ENCODE measurements at places on chromosomes 13 and 19. TPM values are rescaled to one million over a fixed set of nuclear protein-coding genes. Genes with fewer than 3 reads are reported as not detected.

DNA sequence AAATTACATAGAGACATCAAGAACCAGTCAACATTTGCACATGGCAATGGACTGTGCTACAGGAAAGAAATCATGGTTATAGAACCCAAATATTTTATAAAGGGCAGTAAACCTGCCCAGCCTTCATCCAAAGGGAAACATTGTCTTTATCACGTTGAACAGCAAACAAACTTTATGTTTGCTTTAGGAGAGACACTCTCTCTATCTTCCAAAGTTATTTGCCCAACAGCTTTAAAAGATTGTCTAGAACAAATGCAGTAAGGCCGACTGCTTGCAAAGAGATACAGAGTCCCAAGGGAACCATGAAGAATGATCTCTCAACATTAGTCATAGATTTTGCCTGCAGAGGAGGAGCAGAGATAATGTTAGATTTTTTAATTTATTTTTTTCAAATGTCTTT, 1323.5 kb upstream of the SLC10A2 start:
- DNase-seq: no peak

GRCh38 chr13:48486362-48486761, 46.5 kb downstream of the RCBTB2 start:
- no peak for DNase-seq

DNA sequence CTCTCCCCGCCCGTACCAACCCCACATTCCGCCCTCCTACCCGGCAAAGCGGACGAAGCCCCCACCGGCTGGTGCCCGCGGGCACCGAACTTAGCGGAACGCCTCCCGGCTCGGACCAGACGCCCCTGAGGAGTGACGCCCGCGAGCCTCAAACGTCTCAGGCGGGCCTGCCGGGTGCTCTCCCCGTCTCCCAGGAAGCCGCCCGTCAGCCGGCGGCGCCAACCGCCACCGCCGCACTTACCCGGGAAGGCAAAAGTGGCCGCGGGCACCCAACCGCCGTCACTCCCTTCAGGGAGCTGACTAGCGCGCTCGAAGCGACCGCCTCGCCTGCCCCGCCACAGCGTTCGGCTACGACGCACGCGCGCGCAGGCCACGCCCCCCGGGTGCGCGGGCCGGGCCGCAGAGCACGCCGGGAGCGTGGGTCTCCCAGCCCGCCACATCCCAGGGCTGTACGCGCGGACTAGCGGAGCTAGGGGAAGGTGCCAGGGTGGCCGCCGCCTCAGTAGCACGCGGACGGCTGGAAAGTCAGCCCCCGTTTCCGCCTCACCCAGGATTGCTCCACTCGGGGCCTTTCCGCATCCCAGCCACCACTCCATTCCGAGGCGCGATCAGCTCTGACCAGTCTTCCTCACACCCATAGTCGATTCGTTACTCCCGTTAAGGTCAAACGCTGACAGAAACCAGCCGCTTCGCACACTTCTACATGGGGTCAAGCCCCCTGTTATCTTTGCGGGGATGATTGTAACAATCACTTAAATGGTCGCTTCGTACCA, at the start of gene TEX30:
Gene TEX30, minus strand, starts transcription at position 346 of the 773 bp plus-strand sequence. CDS start 3,760 bp downstream, outside the sequence.
- DNase-seq: peak; percentile 89

DNA sequence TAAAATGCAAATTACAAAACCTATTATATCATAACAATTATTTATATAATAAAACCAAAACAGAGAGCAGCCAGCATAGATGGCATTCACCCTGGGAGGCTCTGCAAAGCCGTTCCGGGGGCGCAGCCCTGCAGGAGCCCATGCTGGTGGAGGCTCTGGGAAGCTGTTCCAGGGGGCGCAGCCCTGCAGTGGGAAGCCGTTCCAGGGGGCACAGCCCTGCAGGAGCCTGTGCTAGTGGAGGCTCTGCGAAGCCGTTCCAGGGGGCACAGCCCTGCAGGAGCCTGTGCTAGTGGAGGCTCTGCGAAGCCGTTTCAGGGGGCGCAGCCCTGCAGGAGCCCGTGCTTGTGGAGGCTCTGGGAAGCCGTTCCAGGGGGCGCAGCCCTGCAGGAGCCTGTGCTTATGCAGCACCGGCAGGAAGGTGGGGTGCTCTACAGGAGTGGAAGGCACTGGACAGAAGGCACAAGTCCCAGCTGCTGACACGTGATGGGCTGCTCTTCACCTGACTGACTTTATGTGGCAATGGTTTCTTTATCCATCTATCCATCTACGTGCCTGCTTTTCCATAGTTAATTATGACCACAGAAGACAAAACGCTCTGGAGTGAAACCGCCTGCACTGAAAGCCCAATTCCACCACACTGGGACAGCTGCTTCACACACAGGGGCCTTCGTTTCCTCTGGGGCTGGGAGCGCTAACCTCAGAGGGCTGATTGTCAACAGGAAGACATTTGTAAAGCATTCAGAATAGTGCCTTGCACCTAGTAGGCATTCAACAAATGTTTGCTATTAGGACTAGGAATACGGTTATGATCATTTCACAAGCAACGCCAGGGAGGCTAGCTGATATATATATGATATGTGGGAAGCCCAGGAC, 23.7 kb downstream of the PCID2 start:
- DNase-seq: no peak

GRCh38 chr19:46834121-46834520, 16.5 kb downstream of the AP2S1 start:
- DNase-seq: no peak

GRCh38 chr19:16788479-16788878, 40.7 kb upstream of the SIN3B start:
- no peak for DNase-seq

DNA sequence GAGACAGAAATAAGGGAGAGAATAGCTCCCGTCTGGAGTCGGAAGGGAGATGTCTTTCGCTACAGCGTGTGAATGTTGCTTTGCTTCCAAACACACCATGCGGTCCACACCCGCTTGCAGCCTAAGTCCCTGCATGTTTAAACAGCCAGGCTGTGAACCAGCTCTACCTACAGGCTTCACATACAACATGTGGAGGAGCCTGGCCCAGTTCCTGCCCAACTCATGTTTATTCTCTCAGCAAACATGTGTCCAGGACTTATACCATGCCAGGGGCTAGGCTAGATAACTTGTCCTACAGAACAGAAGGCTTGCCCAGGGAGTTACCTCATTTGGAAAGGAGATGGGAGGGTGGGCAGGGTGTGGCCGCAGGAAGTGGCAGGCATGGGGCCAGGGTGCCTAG, 181.5 kb downstream of the FOXO1 start:
- DNase-seq: no peak

- DNase-seq: no peak
Observed at GRCh38 chr13:98415326-98416070, 161.4 kb downstream of the STK24 start.

DNA sequence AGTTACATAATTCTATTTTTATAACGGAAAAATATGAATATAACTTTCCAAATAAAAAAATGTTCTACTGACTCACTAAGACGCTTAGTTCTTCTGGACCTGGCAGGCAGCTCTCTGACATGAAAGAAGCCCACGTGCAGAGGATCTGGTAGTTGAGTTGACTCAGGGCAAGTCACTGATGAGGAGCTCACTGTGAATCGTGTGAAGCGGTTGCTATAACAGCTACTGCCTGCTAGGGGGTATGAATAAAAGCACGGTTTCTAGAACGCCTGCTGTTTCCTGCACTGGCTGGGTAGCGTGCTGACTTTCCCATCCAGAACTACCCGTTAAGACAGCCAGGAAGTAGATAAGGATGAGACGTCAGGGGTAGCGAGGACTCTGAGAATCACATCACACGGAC, 54.7 kb upstream of the WASF3 start:
- DNase-seq: peak; percentile 50

GRCh38 chr19:13097033-13097462, 5.6 kb downstream of the LYL1 start:
- no peak for DNase-seq

DNA sequence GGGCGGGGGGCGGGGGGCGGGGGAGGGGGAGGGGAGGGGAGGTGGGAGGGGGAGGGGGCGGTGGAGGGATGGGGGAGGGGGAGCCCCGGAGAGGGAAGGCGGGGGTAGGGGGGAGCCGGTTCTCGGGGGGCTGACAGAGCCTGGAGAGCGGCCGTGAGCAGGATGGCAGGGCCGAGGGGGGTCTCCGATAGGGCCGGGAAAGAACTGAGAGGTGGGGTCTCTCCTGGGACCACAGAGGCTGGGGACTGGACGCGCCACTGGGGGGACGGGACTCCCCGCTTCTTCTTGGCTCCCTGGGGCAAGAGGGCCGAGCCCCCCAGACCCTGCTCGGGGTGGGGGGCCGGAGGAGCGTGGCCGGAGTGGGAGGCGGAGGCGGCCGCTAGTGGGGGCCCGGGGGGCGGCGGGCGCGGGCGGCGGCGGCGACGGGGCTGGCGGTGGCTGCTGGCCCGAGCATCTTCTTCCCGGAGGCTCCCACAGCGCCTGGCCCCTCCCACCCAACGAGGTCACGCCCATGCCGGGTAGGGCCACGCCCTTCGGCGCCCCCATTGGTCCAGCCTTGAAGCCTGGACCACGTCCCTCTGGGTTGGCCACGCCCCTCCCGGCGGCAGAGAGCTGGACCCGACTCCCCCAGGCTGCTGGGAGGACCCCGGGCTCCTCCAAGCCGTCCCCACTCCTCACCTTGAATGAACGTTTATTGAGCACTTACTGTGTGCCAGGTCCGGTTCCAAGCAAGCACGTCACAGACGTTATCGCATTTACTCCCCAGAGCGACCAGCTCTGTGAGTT, at the start of gene NOVA2:
Gene NOVA2, minus strand, starts transcription at position 313 of the 786 bp plus-strand sequence. CDS start 514 bp downstream, outside the sequence.
- peak; percentile 86 for DNase-seq

DNA sequence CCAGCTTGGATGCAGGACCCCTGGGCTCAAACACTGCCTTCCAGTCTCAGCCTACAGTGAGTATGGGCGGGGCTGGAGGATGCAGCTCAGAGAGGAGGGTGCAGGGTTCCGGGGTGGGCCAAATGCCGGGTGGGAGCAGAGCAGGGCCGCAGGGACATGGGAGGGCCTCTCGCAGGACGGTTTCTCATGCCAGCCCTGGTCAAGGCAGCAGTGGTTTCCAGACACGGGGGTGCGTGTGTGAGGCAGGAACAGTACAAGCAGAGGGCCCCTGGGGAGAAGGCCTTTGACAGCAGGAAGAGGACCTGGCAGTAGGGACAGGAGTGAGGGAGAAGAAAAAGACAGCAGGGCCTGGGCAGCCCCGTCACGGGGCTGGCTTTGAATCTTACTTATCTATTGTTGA, 34.1 kb downstream of the CRTC1 start:
- DNase-seq: no peak

The NDUFA13 gene
- total RNA-seq: 850 TPM

The MCEMP1 gene
- 1.2 TPM for total RNA-seq

The TSHZ3 gene
- total RNA-seq: 5.4 TPM

The TLE6 gene
- 0.65 TPM for total RNA-seq

The CATSPERD gene
- not detected for total RNA-seq

The UBE2L5 gene
- total RNA-seq: not detected

The NCCRP1 gene
- not detected for total RNA-seq

All from left cardiac atrium (tissue), 4 donors.